Frontal cortex (tissue), 4 donors: ENCODE measurements at places on chromosomes 3 and 15. TPM values are rescaled to one million over a fixed set of nuclear protein-coding genes. Genes with fewer than 3 reads are reported as not detected.

WDR93 gene
- total RNA-seq, result 0.41 TPM

GOLGA8G gene
- total RNA-seq, result not detected

DNA sequence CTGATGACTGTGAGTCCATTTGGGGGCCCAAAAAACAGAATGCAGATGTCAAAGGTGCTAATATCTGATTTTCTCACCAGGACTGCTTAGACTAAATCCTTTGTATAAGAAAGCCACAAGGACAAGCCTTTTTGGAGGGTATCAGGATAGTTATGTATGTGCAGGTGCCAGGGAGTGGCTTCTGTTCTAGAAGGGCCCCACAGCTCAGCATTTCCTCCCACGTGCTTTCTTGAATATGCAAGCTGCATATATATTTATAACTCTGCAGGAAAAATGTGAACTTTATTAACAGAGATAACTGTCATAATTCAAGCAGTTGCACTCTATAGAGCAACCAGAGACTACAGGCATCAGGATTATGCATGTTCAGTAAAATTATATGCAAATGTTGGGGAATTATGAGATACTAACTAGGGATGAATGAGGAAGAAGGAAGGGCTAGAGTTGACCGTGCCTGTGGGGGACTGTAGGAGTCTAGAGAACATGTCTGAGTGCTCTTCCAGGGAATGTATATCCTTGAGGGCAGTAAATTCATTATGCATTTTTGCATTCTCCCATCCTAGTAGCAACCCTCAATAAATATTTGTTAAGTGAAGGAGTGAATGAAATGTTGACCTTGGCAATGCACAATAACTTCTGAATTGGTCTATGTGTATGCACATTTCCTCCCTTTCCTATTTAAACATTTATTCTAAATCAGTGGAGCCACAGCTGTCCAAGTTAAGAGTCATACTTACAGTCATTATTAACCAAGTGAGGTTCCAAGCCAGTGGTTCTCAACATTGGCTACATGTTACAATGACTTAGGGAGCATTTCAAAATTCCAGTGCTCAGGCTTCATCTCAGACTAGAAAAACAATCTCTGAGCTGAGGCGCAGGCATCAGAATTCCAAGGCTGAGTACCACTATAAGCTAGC lies 94.8 kb upstream of the ANKRD28 start:
- DNase-seq, result no peak

FRMD5 gene
- 25.3 TPM for total RNA-seq

- DNase-seq, result no peak
Measured at GRCh38 chr3:197306374-197307086, 8.1 kb upstream of the DLG1 start.
